SIG-M5 (cell line): ENCODE measurements at places on chromosomes 5 and 9.

DNA sequence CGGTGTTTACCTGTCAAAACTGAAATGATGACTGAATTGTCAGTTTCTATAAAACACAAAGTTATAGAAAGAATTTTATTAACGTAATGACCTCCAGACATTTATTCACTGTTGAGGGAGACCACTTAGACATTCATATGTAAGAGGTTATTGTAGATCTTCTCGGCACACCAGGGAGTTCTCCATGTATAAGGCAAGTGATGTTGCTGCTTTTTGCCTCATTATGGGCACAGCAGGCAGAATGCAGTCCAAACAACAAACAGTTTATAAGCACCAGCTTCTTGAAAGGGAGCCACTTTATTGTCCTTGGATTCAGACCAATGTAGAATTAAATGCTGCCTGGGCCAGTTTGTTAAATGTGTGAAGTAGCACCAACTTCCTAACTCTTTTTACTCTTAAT, 66.7 kb downstream of the C7 start:
- no peak for DNase-seq

GRCh38 chr5:6792376-6792775, 79.1 kb downstream of the TENT4A start:
- no peak for DNase-seq

- no peak for DNase-seq
Measured at GRCh38 chr5:13643196-13643595, 301.3 kb downstream of the DNAH5 start.

DNA sequence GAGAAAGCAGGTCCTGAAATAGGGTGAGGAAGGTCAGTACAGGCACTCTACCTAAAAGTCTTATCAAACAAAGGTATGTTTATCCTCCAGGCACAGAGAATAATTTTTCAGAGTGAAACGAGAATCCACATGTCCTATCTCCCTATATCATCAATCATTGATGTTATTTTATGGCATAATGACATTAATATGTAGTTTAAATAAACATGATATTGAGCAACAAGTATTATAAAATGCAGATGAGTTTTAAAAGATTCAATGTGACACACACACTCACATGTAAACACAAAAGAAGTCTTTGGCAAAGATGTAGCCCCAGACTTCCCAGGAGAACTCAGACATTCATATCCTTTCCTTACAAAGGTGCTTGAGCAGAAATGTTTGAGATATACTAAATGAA, 389.1 kb downstream of the ADGRV1 start:
- DNase-seq = no peak

GRCh38 chr5:126410623-126411022, 12.6 kb upstream of the GRAMD2B start:
- DNase-seq = no peak

- DNase-seq = no peak
Measured at GRCh38 chr5:114192108-114192507, 169.8 kb upstream of the KCNN2 start.

DNA sequence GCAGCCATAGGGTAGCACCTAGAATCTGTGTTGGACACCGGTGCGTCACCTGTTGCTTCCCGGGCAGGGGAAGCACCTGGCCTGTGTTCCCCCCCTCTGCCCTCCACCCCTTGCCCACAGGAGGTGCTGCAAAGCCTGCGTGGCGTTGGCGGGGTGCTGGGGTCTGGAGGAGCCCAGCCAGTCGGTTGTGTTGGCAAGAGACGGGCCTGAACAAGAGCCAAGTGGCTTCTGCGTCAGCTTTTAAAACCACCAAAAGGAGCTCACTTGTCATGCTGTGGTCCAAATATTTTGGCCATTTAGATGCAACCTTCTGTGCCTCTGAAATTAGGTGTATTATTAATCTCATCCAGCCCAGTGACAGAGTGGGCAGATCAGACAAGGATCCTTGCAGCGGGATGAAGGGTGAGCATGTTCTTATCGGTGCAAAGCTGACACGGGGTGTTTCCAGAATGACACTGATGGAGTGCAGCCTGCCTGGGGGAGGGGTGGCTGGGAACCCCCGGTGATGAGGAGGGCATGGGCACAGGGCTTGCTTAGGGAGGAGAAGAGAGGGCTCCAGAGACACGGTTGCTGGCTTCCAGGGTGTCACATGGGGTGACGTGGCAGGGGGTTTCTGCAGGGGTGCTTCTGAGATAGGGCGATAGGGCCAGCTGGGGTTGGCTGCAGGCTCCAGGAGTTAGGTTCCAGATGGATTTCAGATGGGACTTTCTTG, 9.7 kb upstream of the RXRA start:
- no peak for DNase-seq

DNA sequence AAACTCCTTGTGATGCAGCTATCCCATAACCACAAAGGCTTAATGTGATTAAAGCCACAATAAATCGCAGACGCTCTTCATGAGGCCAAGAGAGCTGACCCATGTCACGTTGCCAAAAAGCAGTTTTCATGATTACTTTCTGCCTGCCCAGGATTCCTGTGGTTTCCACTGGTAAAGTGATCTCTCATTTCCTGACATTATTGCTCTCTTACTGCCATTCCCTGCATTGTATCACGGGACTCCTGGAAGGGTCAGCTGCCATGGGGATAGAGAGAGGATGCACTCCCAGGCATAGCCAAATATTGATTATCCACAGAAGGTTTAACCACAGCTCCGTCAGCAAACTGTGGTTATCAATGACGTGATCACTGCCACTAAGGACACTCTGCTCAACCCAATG, 103.8 kb upstream of the SLC1A3 start:
- DNase-seq = no peak

- no peak for DNase-seq
Measured at GRCh38 chr9:24516463-24516862, 29.2 kb downstream of the IZUMO3 start.

DNA sequence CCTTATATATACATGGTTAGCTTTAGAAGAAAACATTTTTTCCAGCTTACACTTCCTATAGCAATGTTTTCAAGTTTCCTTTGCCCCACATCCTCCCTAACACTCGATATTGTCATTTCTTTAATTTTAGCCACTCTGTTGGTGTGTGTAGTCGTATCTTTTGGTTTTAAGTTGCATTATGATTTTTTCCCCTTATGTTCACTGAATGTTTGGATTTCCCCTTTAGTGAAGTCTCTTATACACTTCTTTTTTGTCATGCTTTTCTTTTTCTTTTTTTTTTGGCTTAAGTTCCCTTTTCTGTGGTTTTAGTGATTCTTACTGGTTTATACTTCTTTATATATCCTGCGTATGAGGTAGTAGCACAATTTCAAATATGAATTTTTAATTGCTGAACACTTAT, 58.8 kb downstream of the KDM4C start:
- DNase-seq = no peak

DNA sequence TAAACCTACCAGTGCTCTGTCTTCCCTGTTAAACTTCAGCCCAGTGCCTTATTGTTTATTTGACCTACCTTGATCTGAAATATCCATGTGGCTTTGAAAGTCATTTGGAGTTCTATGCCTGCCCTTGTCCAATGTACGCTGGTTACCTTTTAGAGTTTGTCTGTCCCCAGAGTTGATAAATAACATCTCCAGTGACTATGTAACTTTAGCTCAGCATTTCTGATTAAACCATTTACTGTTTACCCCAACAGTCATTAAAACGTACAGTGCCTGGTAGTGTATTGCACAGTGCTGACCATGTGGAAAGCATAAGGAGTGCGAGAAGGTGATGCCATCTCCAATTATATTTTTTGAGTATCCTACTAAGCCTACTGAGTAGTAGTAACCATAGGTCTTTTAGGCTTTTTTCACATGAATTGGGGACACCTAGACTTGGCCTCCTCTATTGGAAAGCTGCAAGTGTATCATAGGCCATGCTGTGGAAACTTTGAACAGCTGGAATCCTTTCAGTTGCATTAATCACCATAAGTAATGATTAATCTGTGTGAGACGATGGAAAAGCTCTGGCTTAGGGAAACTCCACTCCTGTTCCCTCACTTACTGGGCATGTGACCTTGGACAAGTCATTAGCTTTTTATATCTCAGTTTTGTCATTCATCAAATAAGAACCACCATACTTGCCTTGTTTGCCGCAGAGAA, 93.5 kb downstream of the MAST4 start:
- DNase-seq = no peak

GRCh38 chr5:53313145-53313544, 167.3 kb upstream of the FST start:
- no peak for DNase-seq

GRCh38 chr9:104798209-104798995, 34.5 kb downstream of the NIPSNAP3B start:
- DNase-seq = no peak
